ENCODE measurements at places on chromosomes 11 and 22.

DNA sequence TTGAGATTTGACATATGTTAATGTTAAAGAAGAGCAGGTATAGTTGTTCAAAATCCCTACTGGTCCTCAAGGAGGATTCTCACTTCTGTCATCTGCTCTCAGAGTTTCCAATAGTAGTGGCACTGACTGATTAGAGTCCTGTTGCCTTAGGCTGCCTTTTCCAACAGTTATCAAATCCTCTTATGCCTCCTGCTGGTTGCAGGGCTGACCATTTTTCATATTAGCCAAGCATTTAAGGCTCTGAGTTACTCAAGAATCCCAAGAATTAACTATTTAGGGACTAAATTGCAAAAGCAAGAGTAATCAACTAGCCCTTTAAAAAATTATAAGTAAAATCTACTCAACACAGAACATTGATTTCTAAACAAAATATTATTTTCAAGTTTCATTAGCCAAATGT is 212.0 kb upstream of the CHORDC1 start:
- no peak for DNase-seq

GRCh38 chr22:39214383-39215069 is 30.3 kb downstream of the PDGFB start:
- DNase-seq, result no peak

DNA sequence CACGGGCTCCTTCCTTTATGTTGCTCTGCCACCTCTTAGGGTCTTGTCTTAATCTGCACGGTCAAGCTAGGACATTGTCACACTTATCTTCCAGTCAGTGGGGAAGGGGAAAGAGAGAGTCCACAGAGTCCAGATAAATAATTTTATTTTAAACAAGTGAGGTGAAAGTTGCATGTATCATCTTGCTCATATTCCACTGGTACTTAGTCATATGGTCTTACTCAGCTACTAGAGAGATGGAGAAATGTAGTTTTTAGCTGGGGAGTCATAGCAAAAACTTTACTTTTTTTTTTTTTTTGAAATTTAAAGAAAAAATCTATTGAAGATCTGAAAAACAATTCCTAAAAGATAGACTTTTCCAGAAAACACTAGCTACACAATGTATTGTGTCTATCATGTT is 29.0 kb downstream of the PDE3B start:
- DNase-seq, result no peak

GRCh38 chr22:39777716-39778454 is 115.7 kb downstream of the ENTHD1 start:
- no peak for DNase-seq

DNA sequence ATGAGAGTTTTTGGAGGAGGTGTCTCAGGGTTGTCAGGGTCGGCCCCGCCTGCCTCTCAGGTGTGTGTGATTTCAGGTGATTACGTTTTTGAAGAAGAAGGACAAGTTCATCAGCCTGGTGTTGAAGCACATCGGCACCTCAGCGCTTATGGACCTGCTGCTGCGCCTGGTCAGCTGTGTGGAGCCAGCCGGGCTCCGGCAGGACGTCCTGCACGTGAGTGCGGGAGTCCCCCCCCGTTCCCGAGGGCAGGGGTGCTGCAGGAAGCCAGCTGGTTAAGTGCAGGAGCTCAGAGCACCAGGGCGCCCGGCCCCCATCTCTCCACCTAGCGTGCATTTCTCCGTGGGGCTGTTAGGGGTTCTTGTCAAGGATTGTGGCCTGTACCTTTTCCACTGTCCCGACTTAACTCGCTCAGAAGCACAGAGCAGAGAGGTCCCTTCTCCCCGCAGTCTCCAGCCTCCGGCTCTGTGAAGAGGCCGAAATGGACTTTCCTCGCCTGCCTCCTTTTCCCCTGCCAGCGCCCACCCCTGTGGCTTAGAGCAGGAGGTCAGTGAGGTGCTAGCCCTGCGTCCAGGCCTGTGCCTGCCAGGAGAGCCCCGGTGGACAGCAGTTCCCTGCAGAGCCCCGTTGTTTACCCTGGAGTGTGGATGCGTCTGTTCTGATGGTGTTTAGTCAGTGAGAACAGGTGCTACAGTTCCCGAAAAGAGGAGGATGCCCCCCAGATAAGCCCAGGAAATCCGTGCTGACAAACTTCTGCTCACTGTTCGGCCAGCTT is 60.2 kb downstream of the SBF1 start:
- no peak for DNase-seq

GRCh38 chr22:28115426-28115825 is 196.4 kb upstream of the PITPNB start:
- no peak for DNase-seq

DNA sequence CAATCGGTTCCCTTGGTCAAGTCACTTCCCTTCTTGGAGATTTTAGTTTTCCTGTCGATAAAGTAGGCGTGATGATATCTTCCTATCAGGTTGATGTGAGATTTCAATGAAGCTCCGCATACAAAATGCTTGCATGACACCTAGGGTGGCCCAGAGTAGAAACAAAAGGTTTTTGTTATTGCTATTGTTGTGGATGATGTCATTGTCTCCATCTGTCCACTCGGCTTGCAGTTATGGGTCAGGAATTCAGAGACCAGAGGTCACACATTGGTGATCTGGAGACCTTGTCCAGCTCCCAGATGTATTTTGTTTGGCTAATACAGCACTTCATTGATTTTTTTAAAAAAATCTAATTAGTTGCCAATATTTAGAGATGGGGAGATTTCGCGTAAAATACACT is 382.1 kb downstream of the MN1 start:
- no peak for DNase-seq

DNA sequence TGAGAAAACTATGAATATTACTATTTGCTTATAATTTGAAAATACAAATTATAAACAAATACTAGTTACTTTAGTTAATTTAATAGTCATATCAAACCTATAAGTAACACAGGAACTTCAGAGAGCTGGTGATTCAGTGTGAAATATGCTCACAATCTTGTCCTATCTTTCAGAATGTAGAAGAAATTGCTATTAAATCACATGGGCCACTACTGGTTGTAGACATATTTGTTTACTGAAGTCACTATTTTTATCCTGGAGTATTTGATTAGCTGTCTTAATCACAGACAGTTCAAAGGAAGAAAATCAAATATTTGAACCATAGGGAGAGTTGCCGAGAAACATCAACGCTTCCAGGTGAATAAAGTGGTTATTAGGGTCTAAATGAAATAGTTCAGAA is 187.6 kb upstream of the ANO3 start:
- no peak for DNase-seq

GRCh38 chr11:66546368-66546965 is at the start of gene ACTN3:
Gene ACTN3, plus strand, starts transcription at chr11:66546903. Its CDS starts 35 bp downstream, at chr11:66546938.
- no peak for DNase-seq

DNA sequence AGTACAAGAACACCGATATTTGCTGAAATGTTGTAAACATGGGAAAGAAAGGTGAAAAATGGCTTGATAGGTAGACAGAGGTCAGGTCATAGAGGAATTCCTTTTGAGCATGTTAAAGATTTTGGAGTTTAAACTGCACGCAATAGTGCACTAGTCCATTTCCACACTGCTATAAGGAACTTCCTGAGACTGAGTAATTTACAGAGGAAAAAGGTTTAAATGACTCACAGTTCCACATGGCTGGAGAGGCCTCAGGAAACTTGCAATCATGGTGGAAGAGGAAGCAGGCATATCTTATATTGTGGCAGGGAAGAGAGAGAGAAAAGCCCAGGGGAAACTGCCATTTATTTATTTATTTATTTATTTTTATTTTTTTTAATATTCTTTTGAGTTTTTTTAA is 5.0 kb downstream of the OR10A5 start:
- DNase-seq, result no peak

DNA sequence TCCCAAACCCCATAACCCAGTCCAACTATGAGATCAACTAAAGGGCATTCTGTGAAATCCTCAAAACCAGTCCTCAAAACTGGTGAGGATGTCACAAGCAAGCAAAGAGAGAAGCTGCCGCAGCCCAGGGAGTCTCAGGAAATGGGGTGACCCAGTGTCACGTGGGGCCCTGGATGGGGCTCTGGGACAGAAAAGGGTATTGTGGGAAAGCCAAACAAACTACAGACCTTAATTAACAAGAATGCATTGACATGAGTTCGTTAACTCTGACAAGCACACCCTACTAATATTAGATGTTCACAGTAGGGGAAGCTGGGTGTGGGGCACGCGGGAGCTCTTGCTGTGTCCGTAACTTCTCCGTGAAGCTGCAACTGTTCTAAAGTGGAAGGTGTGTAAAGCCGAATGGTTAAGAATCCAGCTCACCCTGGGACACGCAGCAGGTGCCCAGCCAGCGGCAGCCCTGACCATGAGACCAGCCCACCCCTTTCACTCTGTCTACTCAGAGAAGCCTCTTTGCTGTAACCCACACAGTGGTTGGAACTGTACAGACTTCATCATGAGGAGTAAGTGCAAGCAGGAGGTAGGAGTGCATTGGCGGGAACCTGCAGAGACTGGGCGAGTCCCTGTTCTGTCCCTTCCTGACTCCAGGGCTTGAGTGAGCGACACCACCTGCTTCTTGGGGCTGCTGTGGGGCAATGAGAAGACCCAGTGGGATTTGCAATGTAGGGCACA is 17.9 kb downstream of the LINC01488 start:
- DNase-seq, result no peak

- DNase-seq, result no peak
Measured at GRCh38 chr11:43269254-43269918, 42.4 kb upstream of the API5 start.

DNA sequence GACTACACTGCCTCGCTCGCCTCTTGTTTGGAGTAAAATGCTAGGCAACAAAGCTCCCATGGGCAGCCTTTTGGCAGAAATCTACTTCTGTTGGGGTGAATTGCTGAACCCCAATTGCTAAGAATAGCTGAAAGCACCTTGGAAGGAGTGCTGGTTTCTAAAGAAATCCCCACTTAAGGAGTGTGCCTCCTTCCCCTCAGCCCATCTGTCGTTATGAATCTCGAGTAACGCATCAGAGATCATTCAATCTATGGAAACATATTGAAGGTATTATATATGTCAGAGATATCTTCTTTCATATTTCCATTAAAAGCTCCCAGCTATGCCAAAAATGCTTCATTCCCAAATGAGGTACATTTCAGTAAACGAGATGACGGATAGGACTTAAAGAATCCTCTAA is 229.6 kb upstream of the BLID start:
- DNase-seq, result no peak

DNA sequence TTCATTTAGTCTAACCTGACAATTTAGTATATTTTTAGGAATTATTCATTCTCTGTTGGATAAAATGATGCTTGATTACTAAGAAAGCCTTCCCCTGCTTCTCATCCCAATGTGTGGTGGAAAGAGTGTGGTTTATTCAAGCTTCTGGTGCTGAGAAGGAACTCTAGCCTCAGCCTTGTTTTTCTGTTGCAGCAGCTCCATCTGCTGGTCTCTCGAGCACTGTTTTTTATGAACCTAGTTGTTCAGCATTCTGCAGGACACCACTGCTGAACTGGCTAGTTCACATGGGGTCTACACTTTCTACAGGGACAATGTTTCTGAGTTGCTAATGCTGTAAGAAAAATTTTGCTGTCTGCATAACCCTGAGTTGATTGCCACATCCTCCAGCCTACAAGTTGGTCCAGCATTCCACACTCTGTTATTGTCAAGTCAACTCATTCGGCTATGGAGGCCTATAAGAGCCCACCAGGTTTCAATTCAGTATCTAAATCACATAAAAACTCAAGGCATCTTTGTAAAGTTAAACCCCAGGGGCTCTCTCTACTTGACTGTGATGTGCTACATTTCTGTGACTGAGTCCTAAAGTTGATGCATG is 14.3 kb downstream of the OR2AG2 start:
- DNase-seq, result peak; percentile 27

GRCh38 chr11:70210051-70210501 is 7.0 kb downstream of the FADD start:
- no peak for DNase-seq

- no peak for DNase-seq
Measured at GRCh38 chr11:66192181-66192863, 76.1 kb upstream of the RAB1B start.

DNA sequence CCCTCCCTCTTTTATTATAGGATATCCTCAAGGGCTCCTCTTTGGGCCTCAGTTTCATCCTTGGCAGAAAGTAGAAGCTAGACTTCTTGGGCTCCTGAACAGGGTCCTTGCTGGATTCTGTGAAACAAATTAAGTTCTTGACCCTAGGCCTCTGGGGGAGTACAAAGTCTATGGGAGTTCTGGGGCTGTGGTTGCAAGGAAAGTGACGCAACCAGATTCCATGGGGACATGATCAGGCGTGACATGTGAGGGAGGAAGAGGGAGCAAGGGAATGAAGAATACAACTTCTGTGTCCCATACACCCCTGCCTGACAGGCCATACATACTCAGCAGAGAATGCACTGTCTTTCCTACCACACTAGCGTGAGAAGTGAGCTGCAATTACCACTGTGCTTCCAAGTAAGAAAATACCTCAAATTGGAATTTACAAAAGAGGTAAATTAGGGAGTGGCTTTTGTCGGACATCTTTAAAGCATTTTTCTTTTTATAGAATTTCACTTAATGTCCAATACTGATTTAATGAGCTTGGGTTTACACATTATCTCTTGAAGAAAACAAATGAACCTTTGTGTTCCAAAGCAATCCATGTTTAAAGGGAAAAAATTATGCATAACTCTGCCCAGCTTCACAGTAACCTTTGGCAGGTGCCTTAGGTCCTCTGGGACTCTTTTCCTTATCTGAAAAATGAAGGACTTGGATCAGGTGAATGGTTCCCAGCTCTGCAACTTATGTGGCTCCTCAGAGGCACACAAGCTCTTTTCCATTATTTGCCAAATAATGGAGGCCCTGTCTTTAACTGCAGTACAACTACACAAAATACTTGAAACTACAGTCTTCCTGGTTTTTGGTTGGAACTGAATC is 38.9 kb downstream of the LIMK2 start:
- no peak for DNase-seq

DNA sequence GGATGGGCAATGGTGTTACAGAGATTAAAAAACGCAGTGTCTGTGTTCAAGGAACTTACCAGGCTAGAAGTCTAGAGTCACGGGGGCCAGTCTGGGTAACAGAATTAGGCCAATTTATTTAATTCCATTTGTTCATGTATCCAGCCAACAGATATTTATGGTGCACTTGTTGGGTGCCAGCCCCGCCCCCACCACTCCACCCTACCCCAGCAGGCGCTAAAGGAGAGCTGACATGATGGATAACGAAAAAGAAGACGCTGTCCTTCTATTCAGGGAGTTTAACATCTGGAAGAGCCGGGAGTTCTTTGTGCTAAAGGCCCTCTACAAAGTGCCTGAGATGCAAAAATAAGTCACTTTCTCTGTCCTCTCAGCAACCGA is 1.1 kb upstream of the BMAL1 start:
- DNase-seq, result no peak

GRCh38 chr11:2807801-2808241 is 77.8 kb downstream of the CDKN1C start:
- no peak for DNase-seq

- no peak for DNase-seq
Measured at GRCh38 chr11:83292709-83293456, 6.7 kb upstream of the CCDC90B start.

- no peak for DNase-seq
Measured at GRCh38 chr11:1876361-1877063, 15.2 kb downstream of the PRR33 start.

DNA sequence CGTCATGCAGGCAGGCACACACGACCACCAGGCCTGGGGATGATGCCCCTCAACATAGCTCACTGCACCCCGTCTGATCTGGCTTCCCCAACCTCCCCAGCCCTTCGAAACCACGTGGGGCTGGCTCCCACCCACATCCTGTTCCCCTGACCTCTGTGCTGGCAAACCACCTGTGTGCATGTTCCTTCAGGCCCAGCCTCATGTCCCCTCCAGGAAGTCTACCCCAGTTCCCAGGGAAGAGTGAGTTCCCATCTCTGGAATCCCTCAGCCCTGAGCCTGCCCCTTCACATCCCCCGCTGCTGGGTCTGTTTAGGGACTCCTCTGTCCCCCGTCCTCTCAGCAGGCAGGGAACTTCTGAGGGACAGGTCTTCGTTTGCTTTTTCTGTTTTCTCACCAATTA is 7.1 kb downstream of the SLC7A4 start:
- no peak for DNase-seq

All from stimulated activated CD8-positive, alpha-beta memory T cell treated with anti-CD3 and anti-CD28 coated beads, Interleukin-7, amount 100 ng/mL, for 1 hour (primary cell).